ENCODE measurements at places on chromosomes 3 and 15. TPM values are rescaled to one million over a fixed set of nuclear protein-coding genes. Genes with fewer than 3 reads are reported as not detected.

CCR4 gene
- 8.7 TPM for total RNA-seq

DNAH12 gene
- 0.08 TPM for total RNA-seq

LSAMP gene
- not detected for total RNA-seq

TRIM42 gene
- total RNA-seq = not detected

TMC3 gene
- not detected for total RNA-seq

BDH1 gene
- 14.0 TPM for total RNA-seq

HIGD2B gene
- total RNA-seq = not detected

PIGX gene
- total RNA-seq = 12.0 TPM

ERC2 gene
- not detected for total RNA-seq

FBXO40 gene
- not detected for total RNA-seq

SNX22 gene
- 0.33 TPM for total RNA-seq

SCG5 gene
- not detected for total RNA-seq

IGDCC3 gene
- total RNA-seq = not detected

ANKUB1 gene
- not detected for total RNA-seq

NEO1 gene
- total RNA-seq = 3.0 TPM

SUCNR1 gene
- not detected for total RNA-seq

CNTN3 gene
- total RNA-seq = not detected

MESD gene
- 6.4 TPM for total RNA-seq

SKOR1 gene
- 2.3 TPM for total RNA-seq

LTK gene
- 11.9 TPM for total RNA-seq

SPRED1 gene
- 0.50 TPM for total RNA-seq

LDHAL6B gene
- not detected for total RNA-seq

BCL6 gene
- total RNA-seq = 93.1 TPM

RABL3 gene
- total RNA-seq = 15.2 TPM

XIRP1 gene
- total RNA-seq = not detected

SYNPR gene
- not detected for total RNA-seq

NCBP2 gene
- 42.9 TPM for total RNA-seq

RAB43 gene
- 45.2 TPM for total RNA-seq

TIPARP gene
- 268 TPM for total RNA-seq

KNG1 gene
- total RNA-seq = not detected

PLIN1 gene
- total RNA-seq = not detected

CAV3 gene
- total RNA-seq = not detected

PFKFB4 gene
- 1.2 TPM for total RNA-seq

IL12A gene
- 2.9 TPM for total RNA-seq

EPHB1 gene
- total RNA-seq = not detected

CGGBP1 gene
- 64.1 TPM for total RNA-seq

CCR5 gene
- total RNA-seq = 6.7 TPM

NEDD4 gene
- 0.89 TPM for total RNA-seq

MOBP gene
- not detected for total RNA-seq

SCN11A gene
- 0.11 TPM for total RNA-seq

TNIK gene
- total RNA-seq = 60.8 TPM

TMEM108 gene
- not detected for total RNA-seq

ZBED2 gene
- 0.22 TPM for total RNA-seq

TNFAIP8L3 gene
- total RNA-seq = not detected

IGSF10 gene
- not detected for total RNA-seq

ILDR1 gene
- total RNA-seq = not detected

ZIC1 gene
- total RNA-seq = not detected

PRR20G gene
- total RNA-seq = not detected

PCSK6 gene
- 2.6 TPM for total RNA-seq

CDHR4 gene
- total RNA-seq = not detected

HHLA2 gene
- total RNA-seq = 0.58 TPM

GASK1A gene
- not detected for total RNA-seq

ATP13A5 gene
- not detected for total RNA-seq

HEG1 gene
- total RNA-seq = 21.5 TPM

OXTR gene
- total RNA-seq = not detected

CCR9 gene
- 23.4 TPM for total RNA-seq

MUSTN1 gene
- 3.4 TPM for total RNA-seq

SCAANT1 gene
- total RNA-seq = not detected

Measured in CD8-positive, alpha-beta T cell (primary cell).